Activated CD8-positive, alpha-beta memory T cell treated with anti-CD3 and anti-CD28 coated beads for 4 hours (primary cell): ENCODE measurements at places on chromosomes 5 and 9.

DNA sequence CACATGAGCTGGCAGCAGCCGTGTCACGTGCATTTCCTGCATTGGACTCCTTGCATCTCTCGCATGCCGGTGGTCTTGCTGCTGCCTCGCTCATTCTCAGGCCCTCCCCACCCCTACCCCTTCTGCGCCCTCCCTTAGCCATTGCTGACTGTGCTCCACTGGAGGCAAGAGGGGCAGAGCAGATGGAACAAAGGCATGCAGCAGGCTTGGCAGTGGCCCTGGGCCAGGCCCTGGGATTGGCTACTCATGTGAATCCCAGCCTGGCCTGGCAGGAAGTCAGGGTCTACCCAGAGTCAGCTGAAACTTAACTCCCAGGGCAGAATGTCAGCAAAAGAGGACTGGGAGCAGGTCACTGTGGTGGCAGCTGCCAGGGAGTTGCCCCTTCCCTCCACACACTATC is 62.3 kb downstream of the TSTD2 start:
- no peak for DNase-seq

DNA sequence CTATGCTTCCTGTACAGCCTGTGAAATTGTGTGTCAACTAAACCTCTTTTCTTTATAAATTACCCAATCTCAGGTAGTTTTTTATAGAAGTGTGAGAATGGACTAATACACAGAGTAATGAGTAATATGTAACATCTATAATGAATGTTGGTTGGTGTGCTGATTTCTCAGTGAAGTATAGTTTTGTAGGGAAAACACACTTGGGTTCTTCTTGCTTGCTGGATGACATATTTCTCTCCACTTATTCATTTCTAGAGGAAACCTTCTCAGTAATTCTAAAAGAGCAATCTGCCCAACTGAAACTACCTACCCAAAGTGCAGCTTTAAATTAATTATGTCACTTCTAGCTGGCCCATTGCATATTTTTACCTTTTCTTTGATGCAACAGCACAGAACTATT is 81.1 kb upstream of the RORB start:
- no peak for DNase-seq

DNA sequence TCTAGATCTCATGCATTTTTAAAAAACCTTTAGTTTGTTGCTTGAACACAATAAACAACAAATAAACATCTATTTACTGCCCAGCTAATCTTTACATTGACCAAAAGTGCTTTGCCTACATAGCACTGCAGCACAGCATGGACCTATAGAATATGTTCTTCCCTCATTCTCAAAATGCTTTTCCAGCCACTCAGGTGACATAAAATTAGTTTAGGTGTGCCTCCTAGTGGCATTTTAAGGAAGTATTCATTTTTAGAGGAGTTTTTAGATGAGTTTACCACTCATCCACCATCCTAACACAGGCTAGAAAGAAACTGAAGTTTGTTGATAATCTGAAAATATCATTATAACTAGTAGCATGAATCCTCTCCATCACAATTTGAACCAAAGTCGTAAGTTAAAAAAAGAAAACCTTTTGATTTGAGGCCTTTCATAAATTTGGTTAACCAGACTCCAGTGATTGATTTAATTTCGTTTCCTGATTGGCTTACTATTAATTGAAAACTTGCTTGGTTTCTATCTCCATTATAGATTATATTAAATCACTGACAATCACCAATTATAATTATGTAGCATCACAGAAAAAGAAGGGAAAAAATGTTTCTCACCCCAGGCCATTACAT is 12.6 kb downstream of the PLGRKT start:
- DNase-seq: no peak

DNA sequence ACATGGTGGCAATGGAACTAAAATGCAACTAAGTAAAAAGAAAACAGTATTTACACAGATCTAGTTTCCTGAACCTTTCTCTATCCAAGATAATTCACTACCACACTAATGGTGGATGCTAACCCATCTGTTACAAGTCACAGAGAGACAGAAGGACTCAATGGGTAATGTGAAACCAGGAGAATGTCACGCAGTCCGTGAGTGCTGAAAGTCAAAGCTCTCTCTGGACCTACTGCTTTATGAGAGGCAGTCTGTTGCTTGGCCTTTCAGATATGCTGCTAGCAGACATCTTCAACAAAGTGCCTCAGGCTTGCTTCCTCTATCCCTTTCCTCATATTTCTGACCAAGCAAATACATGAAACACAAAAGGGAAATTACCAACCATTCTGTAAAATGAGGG is 69.0 kb upstream of the GLRX start:
- no peak for DNase-seq

- no peak for DNase-seq
Measured at GRCh38 chr5:84354101-84354500, 30.6 kb downstream of the EDIL3 start.

- no peak for DNase-seq
Measured at GRCh38 chr9:100307080-100307479, 45.7 kb downstream of the TEX10 start.

DNA sequence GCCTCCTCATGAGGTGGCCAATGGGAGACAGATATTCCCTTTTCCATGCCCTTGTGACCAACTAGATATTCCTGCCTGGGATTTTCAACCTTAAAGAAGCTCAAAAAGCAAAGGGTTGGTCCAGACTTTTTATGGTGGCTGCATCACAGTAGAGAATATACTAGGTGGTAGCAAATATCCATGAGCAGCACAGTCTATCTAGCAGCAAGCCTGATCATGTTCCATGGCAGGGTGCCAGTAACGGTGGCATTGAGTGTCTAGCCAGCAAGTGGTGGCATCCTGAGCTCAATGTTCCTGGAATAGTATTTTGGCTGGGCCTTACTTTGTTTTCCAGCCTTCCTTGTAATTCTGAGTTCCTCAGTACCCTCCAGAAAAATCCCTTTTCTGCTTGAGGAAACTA is 25.8 kb downstream of the CDC25C start:
- no peak for DNase-seq

GRCh38 chr9:78577156-78577906 is 280.4 kb downstream of the PSAT1 start:
- no peak for DNase-seq

DNA sequence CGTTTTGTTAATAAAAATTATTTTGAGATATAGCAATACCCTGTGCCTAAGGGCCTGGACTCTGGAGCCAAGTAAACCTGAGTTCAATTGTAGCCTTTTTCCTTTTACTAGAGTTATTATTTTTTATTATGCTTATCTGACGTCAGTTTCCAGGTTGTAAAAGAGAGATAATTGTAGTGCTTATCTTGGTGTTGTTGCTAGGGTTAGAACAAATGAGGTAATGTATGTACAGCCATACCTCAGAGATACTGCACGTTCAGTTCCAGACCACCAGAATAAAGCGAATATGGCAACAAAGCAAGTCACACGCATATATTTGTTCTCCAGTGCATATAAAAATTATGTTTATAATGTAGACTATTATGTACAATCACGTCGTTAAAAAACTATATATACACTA is 215.0 kb downstream of the VPS13A start:
- DNase-seq: no peak

DNA sequence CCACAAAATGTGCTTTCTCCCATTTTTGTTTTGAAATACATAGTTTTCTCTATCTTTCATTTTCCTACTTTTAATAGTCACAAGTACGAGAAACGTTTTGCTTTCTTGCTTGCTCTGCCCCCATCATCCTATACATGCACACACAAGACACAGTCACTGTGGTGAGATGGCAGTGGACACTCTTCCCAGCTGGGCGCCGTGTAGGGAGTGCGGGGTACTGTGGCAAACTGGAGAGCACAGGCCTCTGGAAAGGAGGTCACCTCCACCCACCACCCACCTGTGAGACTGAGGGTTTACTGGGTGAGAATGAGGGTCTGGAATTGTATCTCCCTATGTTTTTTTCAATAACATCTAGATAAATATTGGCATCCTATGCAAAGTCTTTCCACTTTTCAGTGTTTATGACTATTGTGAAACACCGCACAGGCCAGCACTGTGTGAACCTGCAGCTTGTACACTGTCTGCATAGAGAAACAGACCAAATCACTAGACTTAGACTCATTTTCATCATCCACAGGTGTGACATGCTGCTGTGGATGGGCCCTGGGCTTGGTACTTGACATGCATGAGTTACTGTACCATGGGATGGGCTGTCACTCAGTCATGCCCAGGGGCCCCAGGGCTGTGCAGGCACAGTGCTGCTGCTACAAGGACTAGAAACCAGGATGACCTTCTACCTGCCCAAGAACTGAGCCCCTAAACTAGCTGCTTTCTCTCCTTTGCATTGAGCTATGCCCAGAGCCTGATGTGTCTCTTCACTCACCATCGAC is 118.1 kb upstream of the LMX1B start:
- DNase-seq: no peak

DNA sequence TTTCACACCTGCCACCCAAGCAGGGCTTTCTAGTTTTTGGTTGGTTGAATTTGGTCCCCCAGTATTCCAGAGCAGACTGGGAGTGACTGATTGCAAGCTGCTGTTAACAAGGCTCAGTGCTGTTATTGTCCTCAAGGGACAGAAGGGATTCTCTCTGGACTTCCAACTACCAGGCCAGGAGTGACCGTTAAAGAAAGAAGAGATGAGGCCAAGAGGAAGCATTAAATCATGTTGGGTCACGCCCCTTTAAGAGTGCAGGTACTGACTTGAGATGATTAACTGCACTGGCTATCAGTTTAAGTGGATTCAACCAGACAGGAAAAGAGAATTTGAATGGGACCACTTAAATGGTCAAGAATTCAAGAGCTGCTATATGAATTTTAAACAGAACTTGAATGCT is 220.8 kb upstream of the PCSK5 start:
- DNase-seq: no peak

- DNase-seq: no peak
Measured at GRCh38 chr5:93151121-93151520, 429.9 kb downstream of the NR2F1-AS1 start.

GRCh38 chr9:75063556-75064305 is 24.2 kb downstream of the NMRK1 start:
- no peak for DNase-seq

DNA sequence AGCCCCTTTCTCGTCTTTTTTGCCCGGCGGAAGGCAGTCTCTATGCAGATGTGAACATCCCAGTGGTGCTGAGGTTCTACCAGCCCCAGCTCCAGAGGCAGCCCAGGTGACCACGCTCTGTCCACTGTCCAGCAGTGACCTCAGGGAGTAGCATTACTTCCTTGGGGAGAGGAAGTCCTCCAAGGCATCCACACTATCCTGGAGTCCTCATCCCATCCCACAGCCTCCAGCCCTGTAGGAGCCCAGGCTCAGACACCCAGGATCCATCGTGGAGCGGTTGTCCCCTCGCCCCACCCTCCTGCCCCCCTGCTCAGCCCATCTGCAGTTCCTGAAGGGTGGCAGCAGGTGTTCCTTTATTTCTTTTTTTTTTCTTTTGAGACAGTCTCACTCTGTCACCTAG is 294.5 kb upstream of the IRX4 start:
- no peak for DNase-seq

- DNase-seq: peak; percentile 66
Measured at GRCh38 chr5:134132372-134133187, 18.1 kb downstream of the TCF7 start.

GRCh38 chr5:113527746-113528145 is 14.3 kb downstream of the YTHDC2 start:
- DNase-seq: no peak

- peak; percentile 80 for DNase-seq
Measured at GRCh38 chr5:142095651-142096330, 12.8 kb upstream of the NDFIP1 start.

GRCh38 chr5:121292664-121293063 is 559.0 kb upstream of the FTMT start:
- no peak for DNase-seq

GRCh38 chr5:55345327-55345726 is 37.5 kb downstream of the MTREX start:
- DNase-seq: no peak

DNA sequence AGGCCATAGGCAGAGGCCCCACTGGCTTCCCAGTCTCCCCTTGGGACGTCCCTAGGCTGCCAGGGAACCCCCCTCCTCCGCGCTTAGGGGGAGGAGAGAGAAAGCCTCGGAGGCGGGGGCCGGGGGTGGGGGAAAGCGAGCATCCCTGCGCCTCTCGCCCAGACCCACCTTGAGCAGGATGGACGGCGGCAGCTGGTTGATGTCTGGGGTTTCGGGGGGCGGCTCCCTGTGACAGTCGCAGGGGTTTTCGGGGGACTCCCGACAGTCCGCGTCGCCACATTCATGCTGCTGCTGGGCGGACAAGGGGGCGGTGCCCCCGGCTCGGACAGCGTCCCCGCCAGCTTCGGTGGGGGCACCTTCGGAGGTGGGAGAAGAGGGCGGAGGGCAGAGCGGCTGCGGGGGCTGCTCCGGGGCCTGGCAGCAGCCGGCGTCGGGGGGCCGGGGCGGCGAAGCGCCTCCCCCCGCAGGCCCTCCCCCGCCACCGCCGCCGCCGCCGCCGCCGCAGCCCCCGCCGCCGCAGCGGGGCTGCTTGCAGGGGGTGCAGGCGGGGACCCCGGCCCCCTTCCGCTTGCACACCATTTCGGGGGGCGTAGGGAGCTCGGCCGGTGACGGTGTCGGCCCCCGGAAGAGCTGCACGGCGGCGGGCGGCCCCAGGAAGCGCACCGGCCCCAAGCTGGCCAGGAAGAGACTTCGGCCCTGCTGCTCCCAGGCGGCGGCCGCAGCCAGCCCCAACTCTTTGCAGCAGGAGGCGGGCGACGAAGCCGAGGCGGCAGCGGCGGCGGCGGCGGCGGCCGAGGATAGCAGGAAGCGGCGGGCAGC is 1.2 kb downstream of the FBXL17 start:
- peak; percentile 26 for DNase-seq
